C1 segment of cervical spinal cord (tissue), 14 donors: ENCODE measurements at places on chromosomes 1 and 21.

DNA sequence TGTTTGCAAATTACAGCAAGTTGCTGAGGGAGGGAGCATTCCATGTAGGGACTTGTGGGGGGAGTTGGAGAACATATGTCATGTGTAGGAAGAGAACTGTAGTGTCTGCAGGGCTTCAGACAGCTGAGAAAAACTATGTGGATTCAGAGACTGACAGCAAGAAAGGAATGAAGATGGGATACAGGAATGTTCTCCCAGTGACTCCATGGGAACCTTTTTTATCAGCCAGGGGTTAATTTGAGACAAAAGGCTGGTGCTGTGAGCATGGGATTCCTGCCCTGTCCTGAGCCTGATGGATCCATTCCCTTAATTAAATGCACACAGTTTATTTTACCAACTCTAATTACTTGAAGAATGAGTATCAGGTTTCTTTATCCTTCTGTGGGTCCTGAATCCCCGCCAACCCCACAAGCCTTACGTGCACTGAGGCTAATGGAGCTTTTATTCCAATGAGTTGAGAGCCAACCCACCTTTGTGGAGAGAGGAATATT, 26.5 kb upstream of the PLXNA2 start:
- no peak for DNase-seq

DNA sequence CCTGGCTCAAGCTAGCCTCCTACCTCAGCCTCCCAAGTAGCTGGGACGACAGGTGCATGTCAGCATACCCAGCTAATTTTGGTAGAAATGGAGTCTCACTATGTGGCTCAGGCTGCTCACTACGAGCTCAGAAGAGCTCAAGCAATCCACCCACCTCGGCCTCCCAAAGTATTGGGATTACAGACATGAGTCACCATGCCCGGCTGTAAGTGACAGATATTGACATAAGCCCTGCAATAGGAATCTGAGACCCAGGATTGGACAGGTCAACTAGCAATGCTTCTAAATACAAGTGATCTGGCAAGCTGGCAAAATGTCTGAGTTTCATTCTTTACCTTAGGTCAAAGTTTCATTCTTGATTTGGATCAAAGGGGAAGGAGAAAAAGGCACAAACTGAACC, 40.5 kb upstream of the H6PD start:
- no peak for DNase-seq

- no peak for DNase-seq
These were observed 479 bp upstream of the SNX7 start for GRCh38 chr1:98660940-98661543.

GRCh38 chr1:119564548-119564947, 57.5 kb downstream of the HSD3B1 start:
- no peak for DNase-seq

- no peak for DNase-seq
These were observed 47.9 kb upstream of the NEK2 start for GRCh38 chr1:211723273-211723672.

DNA sequence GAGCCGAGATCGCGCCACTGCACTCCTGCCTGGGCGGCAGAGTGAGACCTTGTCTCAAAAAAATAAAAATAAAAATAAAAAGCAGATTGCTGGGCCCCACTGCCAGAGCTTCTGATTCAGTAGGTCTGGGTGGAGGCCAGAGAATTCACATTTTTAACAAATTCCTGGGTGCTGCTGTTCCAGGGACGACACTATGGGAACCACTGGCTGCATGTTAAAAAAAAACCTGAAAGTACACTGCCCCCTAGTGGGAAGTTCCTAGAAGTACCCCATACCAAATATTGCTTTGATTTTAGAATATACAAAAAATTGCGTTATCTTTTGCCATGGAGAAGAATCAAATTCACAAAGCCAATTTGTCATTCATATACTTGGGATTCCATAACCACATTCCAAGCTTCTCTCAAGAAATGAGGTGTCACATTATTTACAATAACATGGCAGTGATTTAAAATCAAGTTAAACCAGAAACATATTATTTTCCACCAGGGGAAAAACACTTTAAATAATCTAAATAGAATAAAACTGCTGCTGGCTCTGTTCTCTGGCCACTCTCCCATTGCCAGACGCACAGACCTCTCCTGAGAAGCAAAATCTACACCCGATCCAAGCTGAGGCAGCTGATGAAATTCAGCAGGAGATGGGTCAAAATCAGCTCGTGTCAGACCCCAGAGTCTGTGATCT, 27.4 kb downstream of the SYF2 start:
- DNase-seq, result no peak

DNA sequence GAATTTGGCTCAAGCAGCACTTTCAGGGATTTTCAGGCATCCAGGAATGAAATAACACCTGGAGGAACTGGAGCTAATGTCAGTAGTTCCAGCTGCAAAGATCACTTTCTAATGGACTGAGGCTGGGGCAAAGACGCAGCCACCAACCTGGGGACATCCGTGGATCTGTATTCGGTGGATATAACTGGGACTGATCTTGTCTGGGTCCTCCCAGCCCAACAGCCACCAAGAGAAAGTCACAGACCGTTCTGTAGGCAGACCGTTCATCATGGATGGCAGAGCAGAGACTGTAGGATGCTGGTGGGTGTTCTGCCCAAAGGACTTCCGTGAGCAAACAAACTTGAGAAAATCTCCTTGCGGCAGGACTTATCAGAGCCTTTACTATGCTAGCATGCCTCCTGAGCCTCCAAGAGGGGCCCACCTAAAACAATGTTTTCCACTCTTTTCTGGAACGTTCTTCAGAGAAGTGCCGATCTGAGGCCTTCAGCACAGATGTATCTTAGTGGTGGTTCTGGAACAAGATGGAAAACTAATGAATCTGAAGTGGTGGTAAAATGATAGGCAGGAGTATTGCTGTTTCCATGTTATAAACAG, 86.1 kb upstream of the KLHDC7A start:
- DNase-seq, result no peak

- no peak for DNase-seq
These were observed 400.3 kb downstream of the LTN1 start for GRCh38 chr21:28592205-28592865.

DNA sequence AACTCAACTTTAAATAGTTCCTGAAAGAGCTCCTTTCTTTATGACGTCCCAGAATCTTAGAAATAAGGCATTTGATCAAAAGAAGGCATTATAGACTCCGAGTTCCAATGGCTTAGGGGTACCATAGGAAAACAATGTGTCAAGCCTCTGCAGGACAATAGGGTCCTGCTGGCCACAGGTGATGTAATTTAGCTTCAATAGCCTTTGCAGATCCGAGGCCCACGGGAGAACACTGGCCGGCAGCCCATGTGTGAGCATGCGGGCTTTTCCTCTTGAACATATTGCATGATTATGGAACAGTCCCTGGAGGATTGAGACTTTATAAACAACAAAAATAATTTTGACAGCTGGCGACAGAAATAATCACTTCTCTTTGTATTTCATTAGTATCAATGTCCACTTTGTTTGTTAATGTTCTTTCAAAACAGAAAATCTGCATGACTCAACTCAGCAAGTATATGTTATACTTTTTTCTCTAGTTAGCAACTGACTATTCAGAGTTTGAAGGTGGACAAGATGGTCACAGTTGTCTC, 49.0 kb upstream of the NR5A2 start:
- no peak for DNase-seq
